ENCODE measurements at places on chromosomes 2 and 18.
A peak's percentile ranks its signal among the peaks of the same experiment; 100 is the strongest.

DNA sequence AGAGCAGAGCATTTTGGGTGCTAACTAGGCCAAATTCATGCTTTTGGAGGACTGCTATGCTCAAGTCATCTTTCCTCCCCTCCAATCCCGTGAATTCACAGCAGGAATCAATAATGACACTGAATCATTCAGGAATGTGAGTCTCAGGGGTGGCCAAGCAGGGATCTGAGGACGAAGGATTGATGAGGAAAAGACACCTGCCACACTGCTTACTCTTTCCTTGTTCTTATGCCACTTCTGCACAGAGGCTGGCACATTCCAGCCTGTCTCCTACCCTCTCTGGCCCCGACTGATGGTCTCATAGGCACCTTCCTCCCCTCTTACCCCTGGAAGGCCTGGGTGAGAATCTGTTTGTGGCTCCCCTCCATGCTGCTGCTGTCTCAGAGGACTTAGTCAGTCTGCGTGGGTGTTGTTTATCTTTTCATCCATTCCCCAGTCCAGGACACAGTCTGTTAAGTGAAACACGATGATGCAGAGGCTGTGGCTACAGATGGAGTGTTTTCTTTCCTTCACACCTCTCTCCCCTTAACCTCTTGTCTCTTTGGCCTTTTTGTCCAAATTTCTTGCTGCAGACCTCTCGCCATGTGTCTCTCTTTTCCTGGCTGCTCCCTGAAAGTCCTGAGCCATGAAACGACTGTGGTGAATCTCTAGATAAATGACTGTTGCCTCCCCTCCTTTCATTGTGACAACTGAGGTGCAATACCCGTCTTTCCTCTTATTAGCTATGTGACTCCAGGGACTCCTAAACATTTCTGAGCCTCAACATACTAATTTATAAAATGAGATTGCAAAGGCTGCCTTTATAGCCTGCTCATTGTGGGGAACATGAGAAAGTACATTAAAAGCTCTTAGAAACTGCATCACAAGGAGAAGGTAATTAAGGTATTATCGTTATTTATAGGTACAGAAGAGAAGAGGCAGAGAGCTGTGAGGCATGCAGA is 86.9 kb downstream of the RDH14 start:
- DNase-seq = peak; percentile 71

DNA sequence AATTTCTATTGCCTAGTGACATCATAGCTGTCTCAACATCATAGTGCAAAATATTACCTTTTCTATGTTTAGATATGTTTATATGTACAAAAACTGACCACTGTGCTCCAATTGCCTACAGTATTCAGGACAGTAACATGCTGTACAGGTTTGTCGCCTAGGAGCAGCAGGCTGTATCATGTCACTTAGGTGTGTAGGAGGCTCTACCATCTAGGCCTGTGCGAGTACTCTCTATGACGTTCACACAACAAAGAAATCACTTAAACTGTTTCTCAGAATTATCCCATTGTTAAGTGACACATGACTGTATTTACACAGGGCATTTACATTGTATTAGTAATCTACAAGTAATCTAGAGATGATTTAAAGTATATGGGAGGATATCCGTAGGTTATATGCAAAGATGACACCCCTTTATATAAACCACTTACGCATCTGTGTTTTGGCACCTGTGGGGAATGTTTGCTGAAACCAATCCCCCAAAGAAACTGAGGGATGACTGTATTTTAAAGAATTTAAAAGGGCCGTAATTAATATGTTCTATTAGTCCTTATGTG is 24.7 kb downstream of the IL1R2 start:
- DNase-seq = no peak

DNA sequence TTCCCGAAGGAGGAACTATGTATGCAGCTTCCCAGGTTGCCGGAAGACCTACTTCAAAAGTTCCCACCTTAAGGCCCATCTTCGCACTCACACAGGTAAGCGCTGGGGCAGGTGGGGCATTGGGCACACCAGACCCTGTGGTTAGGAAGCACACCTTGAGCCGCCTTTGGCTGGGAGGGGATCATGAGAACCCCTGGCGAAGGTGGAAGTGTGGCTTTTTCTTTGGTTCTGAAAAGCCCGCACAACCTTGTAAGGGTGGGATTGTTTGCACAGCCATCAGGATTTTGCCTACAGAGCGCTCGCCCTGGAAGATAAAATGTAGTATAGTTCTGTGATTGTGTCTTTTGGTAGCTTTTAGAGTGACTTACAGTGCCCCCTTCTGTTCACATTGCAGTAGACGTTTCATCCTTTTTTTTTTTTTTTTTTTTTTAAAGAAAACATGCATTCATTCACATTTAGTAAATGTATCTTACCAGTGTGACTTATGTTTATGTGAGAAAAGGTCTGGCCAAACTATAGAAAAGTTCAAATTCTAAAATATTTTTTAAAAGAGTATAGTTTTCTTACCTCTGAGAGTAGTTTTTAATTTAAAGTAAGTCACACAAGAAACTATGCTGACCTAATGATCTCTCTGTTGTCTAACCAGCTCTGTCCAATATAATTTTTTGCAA is 5.3 kb downstream of the KLF11 start:
- peak; percentile 45 for DNase-seq

- no peak for DNase-seq
Measured at GRCh38 chr2:237791977-237792727, 6.4 kb upstream of the RBM44 start.

Measured in fibroblast of gingiva (primary cell).